ENCODE measurements at places on chromosomes 5 and 9. TPM values are rescaled to one million over a fixed set of nuclear protein-coding genes. Genes with fewer than 3 reads are reported as not detected.

GRCh38 chr5:120695368-120695880 lies 231.3 kb downstream of the PRR16 start:
- no peak for DNase-seq

DNA sequence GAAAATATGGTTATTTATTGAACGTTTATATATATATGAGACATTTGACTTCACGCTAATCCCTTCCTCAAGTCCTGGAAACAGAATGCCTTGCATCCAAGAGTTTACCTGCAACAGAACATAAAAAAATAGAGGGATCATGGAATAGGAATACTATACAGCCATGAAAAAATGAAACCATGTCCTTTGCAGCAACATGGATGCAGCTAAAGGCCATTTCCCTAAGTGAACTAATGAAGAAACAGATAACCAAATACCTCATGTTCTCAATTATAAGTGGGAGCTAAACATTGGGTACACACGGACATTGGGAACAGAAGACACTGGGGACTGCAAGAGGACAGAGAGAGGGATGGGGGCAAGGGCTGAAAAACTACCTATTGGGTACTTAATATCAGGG lies 13.0 kb downstream of the BAAT start:
- DNase-seq, result no peak

- DNase-seq, result no peak
Measured at GRCh38 chr5:98076501-98076900, 697.0 kb upstream of the RGMB start.

- DNase-seq, result peak; percentile 81
Measured at GRCh38 chr9:137311171-137311985, 9.3 kb upstream of the NRARP start.

DNA sequence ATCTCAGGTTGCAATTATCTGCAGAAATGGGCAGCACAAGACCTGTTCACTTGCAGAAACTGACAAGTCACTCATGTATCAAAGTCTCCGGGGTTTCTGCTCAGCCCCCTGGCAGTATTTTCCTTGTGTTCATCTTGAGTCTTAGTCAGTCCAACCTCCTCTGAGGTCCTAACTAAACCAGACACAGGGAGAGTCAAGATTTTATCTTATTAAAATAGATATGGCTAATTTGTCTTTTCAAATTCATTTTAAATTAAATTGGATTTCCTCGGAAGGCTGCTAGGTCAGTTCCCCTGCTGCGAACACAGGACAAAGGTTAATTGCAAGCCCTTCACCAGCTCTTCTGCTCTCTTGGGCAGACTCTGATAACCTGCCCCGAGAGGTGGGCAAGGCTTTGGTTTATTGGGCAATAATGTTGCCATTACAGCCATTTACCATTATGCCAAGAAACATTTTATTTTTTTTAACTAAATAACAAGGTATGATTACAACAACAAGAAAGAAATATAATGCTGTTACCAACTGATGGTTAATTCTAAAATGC lies 103.5 kb downstream of the MAPKAP1 start:
- DNase-seq, result no peak

GRCh38 chr5:168365581-168366081 lies 74.2 kb downstream of the WWC1 start:
- DNase-seq, result no peak

- DNase-seq, result no peak
Measured at GRCh38 chr5:139141446-139142204, 56.5 kb downstream of the SIL1 start.

GRCh38 chr9:116716438-116716837 lies 29.3 kb downstream of the TRIM32 start:
- no peak for DNase-seq

DNA sequence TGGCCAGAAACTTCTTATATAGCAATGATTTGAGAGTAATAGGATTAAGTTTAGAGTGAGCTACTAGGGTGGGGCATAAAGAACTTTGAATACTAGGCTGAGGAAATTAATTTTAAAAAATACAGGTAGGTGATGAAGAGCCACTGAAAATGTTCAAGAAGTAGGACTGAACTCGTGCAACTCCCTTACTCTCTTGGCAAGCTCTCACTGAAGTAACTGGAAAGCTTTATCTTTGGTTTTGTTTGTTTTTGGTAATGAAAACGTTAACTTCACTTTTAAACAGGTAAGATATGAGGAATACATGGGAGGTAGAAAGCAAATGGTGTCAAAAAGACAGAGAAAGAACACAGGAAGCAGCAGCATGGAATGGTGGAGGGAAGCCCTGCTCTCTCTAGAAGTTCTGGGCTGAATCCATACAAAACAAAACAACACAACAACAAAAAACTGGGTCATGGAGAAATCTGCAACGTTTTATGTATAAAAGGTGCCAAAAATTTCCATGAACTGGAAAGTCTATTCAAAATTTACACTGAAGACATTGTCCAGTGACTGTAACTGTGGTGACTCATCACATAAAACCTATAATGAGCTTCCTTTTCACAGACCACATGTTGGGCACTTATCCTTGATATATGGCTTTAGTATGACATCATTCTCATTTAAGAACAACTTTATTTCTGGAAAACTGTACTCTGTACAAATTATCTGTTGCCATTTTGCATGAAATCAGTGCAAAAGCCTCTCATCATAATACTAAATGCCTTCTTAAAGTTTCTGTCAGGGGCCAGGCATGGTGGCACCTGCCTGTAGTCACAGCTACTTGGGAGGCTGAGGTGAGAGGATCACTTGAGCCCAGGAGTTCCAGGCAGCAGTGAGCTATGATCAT lies 91.2 kb upstream of the CHD1 start:
- DNase-seq, result peak; percentile 95

DNA sequence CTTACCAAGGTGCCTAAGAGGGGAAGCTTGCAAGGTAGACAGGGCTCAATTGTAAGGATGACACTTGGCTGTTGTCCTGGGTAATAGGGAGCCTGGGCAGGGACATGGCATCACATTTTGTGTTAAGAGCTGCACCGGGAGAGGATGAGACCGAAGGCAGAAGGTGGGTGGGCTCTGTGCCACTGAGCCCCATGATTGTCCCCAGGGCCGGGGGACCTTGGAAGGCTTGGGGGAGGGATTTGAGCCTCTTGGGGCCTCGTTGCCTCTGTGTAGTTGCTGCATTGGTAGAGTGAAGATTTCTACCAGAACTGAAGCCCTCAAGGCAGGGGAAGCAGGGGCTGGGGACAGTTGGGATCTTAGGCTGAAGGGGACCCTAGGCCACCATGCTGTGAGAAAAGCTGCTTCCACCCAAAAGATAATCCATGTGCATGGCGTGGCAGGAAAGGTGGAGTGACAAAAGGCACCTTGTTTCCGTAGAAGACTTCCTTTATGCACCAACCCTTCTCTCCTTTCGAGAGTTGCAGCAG lies 11.9 kb downstream of the FGF18 start:
- no peak for DNase-seq

GRCh38 chr9:123326662-123327093 lies 29.3 kb upstream of the CRB2 start:
- no peak for DNase-seq

- DNase-seq, result no peak
Measured at GRCh38 chr5:81097713-81098112, 135.4 kb upstream of the CKMT2 start.

DNA sequence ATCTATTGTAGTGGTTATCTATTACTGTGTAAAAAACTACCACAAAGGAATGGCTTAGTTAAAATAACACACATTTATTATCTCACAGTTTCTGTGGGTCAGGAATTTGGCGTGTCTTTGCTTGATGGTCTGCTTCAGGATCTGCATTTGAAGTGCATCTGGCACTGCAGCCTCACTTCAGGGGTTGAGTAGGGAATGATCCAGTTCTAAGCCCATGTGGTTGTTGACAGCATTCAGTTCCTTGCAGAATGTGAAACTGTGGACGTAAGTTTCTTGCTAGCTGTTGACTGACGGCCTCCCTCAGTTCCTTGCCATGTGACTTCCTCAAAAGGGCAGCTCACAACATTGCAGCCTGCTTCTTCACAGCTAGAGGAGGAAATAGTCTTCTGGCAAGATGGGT lies 2.1 kb upstream of the OGN start:
- DNase-seq, result no peak

The GLRA1 gene
- total RNA-seq, result not detected

DNA sequence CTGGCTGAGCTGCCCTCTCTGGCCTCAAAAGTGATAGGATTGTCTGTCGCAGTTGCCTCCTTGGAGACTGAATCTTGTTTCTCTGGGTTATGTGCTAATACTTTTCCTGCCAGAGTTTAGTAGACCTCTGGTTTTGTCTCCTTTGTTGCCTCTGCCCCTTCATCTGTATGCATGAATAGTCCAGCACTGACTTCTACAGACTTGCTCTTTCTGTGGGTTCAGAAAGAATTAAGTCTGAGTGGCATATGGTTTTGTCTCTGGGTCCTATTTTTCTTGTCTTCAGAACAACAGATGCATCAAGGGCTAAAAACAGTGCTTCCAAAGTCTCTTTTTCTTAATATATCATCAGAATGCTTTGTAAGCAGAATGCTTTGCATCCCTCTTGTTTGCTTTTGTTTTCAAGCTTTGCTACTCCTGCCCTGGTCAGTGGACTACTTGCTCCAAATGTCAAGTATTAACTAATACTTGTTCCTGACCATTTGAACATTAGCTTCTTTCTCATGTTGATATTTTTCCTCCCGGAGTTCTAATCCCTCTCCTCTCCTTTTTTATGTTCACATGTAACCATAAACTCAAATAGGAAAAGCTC lies 131.7 kb downstream of the UNC13B start:
- DNase-seq, result no peak

DNA sequence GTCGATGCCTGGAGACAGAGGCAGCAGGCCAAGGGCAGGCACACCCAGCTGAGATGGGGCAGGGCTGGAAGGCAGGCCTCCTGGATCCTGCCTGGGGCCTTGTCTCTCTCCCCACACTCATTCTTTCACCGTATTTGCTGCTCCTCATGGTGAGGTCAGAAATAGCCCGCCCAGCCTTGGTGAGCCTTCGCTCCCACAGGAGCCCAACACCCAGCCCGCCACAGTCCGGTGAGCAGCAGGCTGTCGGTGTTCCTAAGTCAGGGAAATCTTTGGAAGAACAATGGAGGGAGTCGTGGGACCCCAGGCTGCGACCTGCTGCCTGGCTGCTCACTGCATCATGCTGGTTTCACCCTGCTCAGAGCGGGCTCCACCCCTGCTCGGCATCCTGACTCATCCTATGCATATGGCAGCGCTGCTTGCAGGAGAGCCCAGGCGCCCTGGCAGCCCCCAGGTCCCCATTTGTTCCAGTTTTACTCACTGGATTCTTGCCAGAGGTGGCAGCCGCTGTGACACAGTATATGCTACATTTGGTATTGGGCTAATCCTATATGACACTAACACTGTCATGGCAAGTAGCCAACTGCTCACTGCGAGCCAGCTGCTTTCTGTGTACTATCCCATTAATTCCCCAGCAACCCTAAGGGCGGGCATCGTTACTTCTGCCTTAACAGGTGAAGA lies 53.2 kb upstream of the NCS1 start:
- DNase-seq, result peak; percentile 3

The NR6A1 gene
- 1.2 TPM for total RNA-seq

The PCDHB3 gene
- total RNA-seq, result 19.9 TPM

GRCh38 chr9:8348756-8349155 lies 549.2 kb upstream of the DMAC1 start:
- DNase-seq, result no peak

GRCh38 chr5:72172786-72173185 lies 65.5 kb downstream of the MAP1B start:
- DNase-seq, result no peak

The TRPM6 gene
- total RNA-seq, result 0.05 TPM

- DNase-seq, result no peak
Measured at GRCh38 chr5:132765311-132766019, 11.6 kb downstream of the SEPTIN8 start.

DNA sequence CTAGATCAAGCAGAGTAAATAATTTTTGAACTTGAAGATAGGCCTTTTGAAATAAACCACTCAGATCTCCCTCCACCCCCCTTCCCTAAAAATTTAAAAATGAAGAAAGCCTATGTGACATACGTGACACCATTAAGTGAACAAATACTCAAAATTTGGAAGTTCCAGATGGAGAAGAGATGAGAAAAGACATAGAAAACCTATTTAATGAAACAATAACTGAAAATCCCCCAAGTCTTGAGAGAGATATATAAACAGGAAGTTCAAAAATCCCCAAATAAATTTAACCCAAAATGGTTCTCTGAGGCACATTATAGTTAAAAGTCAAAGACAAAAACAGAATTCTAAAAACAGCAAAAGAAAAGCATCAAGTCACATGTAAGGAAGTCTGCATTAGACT lies 428.6 kb downstream of the PSAT1 start:
- no peak for DNase-seq

The GRM6 gene
- total RNA-seq, result not detected

The ATP10B gene
- total RNA-seq, result not detected

DNA sequence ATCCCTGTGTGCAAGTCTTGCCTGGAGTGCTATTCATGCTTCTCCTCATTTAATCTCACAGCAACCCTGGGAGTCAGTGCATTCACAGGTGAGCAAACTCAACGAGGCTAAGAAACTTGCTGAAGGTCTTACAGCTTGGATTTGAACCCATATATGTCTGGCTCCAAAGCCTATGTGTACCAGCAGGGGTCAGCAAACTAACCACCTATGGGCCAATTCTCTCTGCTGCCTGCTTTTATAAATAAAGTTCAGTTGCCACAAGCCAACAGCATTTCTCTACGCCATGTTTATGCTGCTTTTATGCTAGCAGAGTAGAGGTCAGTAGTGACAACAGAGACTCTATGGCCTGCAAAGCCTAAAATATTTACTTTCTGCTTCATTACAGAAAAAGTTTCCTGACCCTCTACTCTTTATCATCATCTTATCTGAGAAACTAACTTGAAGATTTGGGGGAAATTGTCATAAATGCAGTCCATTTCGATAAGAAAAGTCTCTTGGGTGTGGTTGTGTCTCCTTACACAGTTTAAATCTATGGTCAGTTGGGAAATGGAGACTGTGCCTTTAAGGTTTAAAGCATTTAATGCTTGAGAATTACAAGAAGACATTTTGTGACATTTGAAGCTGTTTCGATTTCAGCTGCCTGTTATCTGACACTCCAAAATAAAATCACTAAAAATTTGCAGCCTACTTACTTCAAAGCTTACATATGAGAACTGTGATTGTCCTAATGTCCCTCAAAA lies 137.7 kb downstream of the PRELID2 start:
- DNase-seq, result peak; percentile 40

The PCDHA13 gene
- not detected for total RNA-seq

DNA sequence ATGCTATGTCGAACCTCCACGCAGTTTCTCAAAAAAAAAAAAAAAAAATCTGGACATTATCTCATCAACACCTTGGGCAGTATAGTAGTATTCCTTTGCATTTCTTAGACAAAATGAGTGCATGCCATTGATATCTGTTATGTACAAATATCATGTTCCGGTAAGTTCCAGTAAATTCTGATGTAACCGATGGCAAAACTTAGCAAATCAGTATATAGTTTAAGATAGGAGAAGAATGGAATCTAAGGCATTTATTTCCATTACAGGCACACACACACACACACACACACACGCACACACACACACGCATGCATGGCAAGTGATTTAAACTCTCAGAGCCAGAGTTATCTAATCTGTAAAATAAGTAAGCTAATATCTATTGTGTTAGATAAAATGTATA lies 356.5 kb upstream of the TUSC1 start:
- no peak for DNase-seq

The CRHBP gene
- not detected for total RNA-seq

- no peak for DNase-seq
Measured at GRCh38 chr5:127439644-127440043, 77.8 kb upstream of the PRRC1 start.

The CCNI2 gene
- not detected for total RNA-seq

All from A172 (cell line).